ENCODE measurements at places on chromosomes 4 and X.

GRCh38 chr4:27595571-27596360 is 735.1 kb downstream of the STIM2 start:
- no peak for DNase-seq

GRCh38 chr4:15117270-15117946 is 115.1 kb downstream of the CPEB2 start:
- no peak for DNase-seq

- no peak for DNase-seq
These were observed 24.3 kb downstream of the GAK start for GRCh38 chr4:907691-908425.

DNA sequence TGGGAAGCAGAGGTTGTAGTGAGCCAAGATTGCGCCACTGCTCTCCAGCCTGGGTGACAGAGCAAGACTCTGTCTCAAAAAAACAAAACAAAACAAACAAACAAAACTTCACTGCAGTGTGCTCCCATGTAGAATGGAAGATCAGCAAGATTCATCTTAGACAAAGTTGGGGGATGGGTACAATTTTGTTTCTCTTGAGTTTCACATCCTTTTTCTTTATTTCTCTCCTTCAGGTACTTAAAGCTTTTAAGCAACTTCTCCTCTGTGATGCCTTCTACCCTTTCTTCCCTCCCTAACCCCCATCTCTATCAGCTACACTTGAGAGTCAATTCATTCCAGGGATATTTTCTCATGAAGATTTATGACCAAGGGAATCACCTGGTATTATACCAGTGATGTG is 15.5 kb upstream of the RBBP7 start:
- no peak for DNase-seq

DNA sequence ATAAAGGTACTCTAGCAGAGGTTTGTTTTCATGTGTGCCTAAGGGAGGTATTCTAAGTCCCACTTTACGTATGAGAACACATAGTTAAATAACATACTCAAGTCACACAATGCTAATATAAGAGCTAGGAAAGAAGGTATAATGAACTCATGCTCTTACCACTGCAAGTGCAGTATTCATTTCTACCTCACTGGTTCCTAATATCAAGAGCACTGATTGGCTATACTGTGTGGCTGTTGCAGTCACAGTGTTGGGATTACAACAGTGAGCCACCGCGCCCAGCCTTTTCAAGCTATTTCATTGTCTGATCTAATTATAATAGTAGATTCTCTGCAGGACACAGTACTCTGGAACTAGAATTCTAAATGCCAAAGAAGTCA is 84.0 kb downstream of the PDS5A start:
- no peak for DNase-seq

GRCh38 chrX:9644335-9644734 is 121.3 kb downstream of the GPR143 start:
- DNase-seq: no peak

- no peak for DNase-seq
These were observed 106.1 kb downstream of the ARAP2 start for GRCh38 chr4:36138220-36138619.

DNA sequence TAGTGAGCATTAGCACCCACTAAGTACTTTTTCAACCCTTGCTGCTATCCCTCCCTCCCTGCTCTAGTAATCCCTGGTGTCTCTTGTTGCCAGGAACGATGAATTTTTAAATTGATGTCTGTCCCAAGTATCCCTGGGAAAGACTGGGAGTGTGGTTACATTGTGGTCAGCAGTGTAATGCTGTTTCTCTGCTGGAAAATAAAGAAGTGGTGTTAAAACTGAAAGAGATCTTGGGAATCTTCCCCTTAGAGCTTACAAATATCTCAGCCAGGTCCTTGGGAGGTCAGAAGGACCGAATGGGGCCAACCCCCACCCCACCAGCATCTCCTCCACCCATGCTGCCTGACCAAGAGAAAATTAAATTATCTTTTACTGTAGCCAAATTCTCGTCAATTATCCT is 174.5 kb upstream of the MXRA5 start:
- no peak for DNase-seq

GRCh38 chr4:67928546-67928945 is 34.7 kb downstream of the TMPRSS11A start:
- DNase-seq: no peak

- no peak for DNase-seq
These were observed 151.1 kb upstream of the TBC1D9 start for GRCh38 chr4:140906993-140907962.

DNA sequence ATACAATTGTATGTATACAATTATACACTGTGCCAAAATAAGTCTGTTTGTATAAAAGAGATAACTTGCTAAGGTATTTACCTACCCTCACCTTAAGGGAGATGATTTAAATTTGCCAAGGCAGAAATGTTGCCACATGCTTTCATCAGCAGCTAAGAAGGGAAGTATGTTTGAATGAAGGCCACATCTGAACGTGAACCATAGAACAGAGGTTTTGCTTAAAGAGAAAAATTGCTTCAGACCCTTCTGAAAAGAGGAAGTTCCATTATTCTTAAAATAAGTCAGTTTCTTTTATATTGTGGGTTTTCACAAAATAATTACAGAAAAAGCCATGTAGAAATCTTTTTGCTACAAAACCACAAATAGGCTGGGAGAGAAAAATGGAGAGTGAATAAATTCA is 621.5 kb upstream of the HTR2C start:
- DNase-seq: no peak

GRCh38 chrX:40538406-40538805 is 42.4 kb upstream of the ATP6AP2 start:
- no peak for DNase-seq

DNA sequence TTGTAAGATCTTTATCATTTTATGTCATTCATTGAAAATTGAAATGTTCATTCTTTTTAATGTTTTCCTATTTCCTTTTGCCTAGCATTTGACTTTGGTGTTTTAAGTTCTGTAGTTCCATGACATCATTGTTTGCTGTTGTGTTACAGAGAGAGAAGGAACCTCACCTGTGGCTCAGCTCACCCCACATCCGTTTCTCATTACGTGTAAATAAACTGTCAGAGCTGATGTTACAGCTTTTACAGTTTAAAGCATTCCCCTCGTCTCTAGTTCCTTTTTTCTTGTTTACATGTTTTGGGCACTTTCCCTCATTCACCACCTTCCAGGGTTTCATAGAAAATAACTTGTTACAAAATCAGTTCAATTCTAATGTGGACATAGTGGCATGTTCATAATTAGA is 137.2 kb downstream of the FNIP2 start:
- no peak for DNase-seq

- DNase-seq: no peak
These were observed 16.0 kb downstream of the XG start for GRCh38 chrX:2767631-2768455.

GRCh38 chrX:144916785-144917184 is 330.5 kb upstream of the SPANXN1 start:
- DNase-seq: no peak

GRCh38 chr4:119525771-119526712 is 102.6 kb downstream of the PDE5A start:
- no peak for DNase-seq

GRCh38 chrX:72635930-72636329 is 63.3 kb upstream of the HDAC8 start:
- no peak for DNase-seq

DNA sequence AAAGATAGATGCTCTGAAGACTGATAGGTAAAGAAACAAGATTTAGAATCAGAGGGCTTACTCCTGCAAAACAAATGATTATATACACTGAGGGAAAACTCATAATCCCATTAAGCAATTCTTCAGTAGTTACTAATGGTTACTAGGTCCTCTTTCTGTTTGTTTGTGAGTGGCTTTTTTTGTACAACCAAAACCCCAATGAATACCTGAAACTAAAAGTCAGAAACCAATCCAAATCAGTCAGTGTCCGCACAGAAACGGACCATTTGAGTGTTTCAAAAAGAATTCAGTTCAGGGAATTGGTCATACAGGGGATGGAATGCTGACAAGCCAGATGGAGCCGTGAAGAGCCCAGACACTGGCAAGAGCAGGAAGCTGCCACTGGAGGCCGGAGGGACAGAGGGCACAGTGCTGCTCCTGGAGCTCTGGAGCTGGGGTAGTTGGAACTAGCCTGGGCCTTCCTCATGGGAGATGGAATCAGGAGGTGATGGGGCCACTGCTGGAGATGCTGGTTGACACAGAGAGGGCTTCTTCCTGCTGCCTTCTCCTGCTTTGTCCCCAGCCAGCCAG is 31.9 kb downstream of the SETD7 start:
- DNase-seq: no peak

GRCh38 chrX:124212622-124213021 is 119.8 kb upstream of the TEX13D start:
- DNase-seq: peak; percentile 79

- DNase-seq: no peak
These were observed 102.0 kb downstream of the GBA3 start for GRCh38 chr4:22794732-22795131.

DNA sequence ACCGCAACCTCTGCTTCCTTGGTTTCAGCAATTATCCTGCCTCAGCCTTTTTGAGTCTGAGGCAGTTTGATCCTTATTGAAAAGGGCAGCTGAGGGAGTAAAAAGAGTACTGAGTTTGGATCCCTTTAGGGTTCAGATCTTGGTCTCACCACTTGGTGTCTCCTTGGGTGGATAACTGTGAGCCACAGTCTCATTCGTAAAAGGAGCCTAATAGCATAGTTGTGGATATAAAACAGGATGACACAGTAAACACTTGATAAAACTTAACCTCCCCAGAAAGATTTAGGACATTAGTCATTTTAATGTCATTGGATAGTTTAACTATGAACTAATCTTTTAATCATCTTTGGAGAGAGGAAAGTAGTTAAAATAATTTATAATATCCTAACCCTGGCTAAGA is 173.0 kb downstream of the ANK2 start:
- no peak for DNase-seq

- no peak for DNase-seq
These were observed 116.7 kb upstream of the GLRA2 start for GRCh38 chrX:14412686-14413085.

DNA sequence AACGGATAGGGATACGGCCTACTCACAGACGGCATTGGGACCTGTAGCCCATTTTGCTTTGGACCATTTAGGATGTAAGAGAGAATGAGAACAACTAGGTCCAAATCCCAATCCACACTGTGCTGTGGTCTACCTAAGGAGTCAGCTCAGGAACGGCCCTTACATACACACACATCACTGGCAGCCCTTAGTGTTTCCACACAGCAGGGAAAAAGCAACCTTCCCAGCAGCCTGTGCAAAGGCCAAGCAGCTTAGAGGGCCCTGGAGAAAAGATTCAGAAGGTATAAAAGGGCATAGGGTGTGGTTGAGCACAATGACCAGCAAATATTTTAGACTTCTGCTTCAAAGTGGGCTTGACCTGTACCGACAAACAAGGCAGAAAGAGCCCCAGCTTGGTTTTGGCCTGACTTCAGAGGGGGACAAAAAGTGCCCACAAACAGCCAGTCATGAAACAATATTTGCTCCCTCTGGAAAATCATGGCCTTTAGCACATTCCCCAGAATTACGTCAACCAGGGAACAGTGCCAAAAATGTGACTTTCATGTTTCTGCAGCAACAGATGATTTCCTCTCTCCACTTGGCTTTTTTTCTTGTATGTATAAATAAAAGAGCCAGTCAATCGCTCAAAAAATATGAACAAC is 359.5 kb upstream of the FGF16 start:
- no peak for DNase-seq

GRCh38 chr4:3744901-3745300 is 21.3 kb upstream of the ADRA2C start:
- no peak for DNase-seq

DNA sequence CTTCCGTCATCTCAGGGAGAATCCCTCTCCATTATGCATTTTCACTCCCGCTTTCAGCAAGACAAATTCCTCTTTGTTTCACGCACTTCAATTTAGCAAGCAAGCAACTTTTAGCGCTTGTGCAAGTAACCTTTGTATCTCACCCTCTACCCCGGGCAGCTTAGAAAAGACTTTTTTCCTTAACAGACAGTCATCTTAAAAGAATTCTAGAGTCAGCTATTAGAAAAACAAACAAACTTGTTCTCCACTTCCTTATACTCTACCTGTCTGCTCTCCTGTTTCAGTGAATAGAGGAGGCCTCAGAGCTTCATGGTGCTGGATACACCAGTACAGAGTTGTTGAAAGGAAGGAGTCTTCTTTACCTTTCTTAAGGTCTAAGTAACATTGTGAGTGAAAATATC is 12.1 kb downstream of the TIGD2 start:
- no peak for DNase-seq

GRCh38 chr4:54526560-54526959 is 131.2 kb upstream of the KIT start:
- no peak for DNase-seq

Measured in AML-193 (cell line).